ENCODE measurements at places on chromosomes 7 and 10. TPM values are rescaled to one million over a fixed set of nuclear protein-coding genes. Genes with fewer than 3 reads are reported as not detected.

HACD1 gene
- total RNA-seq: 2.2 TPM

ANXA7 gene
- total RNA-seq: 154 TPM

DOCK1 gene
- total RNA-seq: 0.16 TPM

ERVW-1 gene
- total RNA-seq: not detected

XRCC2 gene
- total RNA-seq: 14.8 TPM

CPVL gene
- 1.0 TPM for total RNA-seq

SYT15 gene
- 0.70 TPM for total RNA-seq

AUTS2 gene
- total RNA-seq: 4.4 TPM

KNDC1 gene
- total RNA-seq: not detected

SEMA3E gene
- not detected for total RNA-seq

IFIT2 gene
- total RNA-seq: 1.3 TPM

RINT1 gene
- total RNA-seq: 28.4 TPM

CDHR3 gene
- total RNA-seq: 1.4 TPM

FOXI2 gene
- total RNA-seq: not detected

SGCE gene
- total RNA-seq: 0.82 TPM

CYP2C19 gene
- total RNA-seq: not detected

AKR1D1 gene
- not detected for total RNA-seq

NEUROD6 gene
- not detected for total RNA-seq

MMRN2 gene
- not detected for total RNA-seq

ZMYND11 gene
- 36.7 TPM for total RNA-seq

CLCN1 gene
- 0.11 TPM for total RNA-seq

LDB3 gene
- 0.07 TPM for total RNA-seq

ATP6V0A4 gene
- not detected for total RNA-seq

SPDYE2 gene
- not detected for total RNA-seq

C1GALT1 gene
- 40.4 TPM for total RNA-seq

CUX1 gene
- 23.2 TPM for total RNA-seq

GPR158 gene
- total RNA-seq: not detected

DIP2C gene
- total RNA-seq: 0.44 TPM

AKR1C2 gene
- not detected for total RNA-seq

POU6F2 gene
- total RNA-seq: not detected

VCL gene
- 30.6 TPM for total RNA-seq

KCNH2 gene
- total RNA-seq: 0.11 TPM

GRID2IP gene
- 0.33 TPM for total RNA-seq
